ENCODE measurements at places on chromosomes 3 and 15. TPM values are rescaled to one million over a fixed set of nuclear protein-coding genes. Genes with fewer than 3 reads are reported as not detected.

DNA sequence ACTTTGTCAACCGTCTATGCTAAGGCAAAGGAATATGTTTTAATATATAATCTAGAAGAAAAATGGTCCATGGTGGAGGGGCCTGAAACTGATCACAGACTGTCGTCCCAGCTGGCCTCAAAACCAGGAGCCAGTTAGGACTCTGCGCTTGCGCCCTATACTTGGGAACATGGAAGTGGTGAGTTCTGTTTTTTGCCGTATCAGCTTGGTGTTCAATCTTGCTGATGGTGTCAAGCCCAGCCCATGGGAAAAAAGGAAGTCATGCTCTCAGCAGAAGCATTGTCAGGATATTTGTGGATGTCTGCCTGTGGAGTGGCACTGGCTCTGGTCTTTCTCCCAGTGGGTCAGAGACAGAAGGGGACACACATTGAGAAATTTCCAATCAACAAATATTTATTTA is 342.0 kb upstream of the CTDSPL start:
- H3K36me3 ChIP-seq = no peaks in the 10 kb centered on the region
- H3K27ac ChIP-seq = no peak overlapping the region
- no peaks in the 10 kb centered on the region for H3K27me3 ChIP-seq
- peak; percentile 34 for DNase-seq

- H3K27ac ChIP-seq = no peak overlapping the region
- DNase-seq = no peak
- peaks cover 8% of the 10 kb centered on the region for H3K4me1 ChIP-seq
- H3K36me3 ChIP-seq = peaks cover 8% of the 10 kb centered on the region
- H3K27me3 ChIP-seq = no peaks in the 10 kb centered on the region
These were observed 11.5 kb downstream of the SETMAR start for GRCh38 chr3:4314688-4315087.

DNA sequence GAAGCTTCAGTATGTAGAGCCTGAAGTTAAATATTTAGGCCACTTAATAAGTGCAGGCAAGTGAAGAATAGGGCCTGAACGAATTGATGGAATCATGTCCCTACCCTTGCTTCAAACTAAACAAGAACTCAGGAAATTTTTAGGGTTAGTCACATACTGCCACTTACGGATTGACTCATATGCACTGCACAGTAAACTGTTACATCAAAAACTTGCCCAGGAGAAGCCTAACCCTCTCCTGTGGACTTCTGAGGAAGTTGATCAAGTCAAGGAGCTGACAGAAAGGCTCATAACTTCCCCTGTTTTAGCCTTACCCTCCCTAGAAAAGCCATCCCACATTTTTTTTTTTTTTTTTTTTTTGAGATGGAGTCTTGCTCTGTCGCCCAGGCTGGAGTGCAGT is 20.6 kb upstream of the KBTBD12 start:
- H3K27me3 ChIP-seq = no peaks in the 10 kb centered on the region
- peaks cover 10% of the 10 kb centered on the region for H3K4me1 ChIP-seq
- no peak overlapping the region for H3K27ac ChIP-seq

- DNase-seq = no peak
- H3K4me1 ChIP-seq = peaks cover 46% of the 10 kb centered on the region
- no peaks in the 10 kb centered on the region for H3K36me3 ChIP-seq
- no peak overlapping the region for H3K4me3 ChIP-seq
- H3K27ac ChIP-seq = peak overlapping the region; percentile 1
- H3K27me3 ChIP-seq = no peaks in the 10 kb centered on the region
These were observed 338.6 kb downstream of the FOXP1 start for GRCh38 chr3:71244826-71245488.

GRCh38 chr3:128316481-128316891 is 150.2 kb downstream of the DNAJB8 start:
- peak; percentile 49 for DNase-seq
- no peaks in the 10 kb centered on the region for H3K27me3 ChIP-seq
- no peak overlapping the region for H3K4me3 ChIP-seq
- H3K4me1 ChIP-seq = peaks cover 57% of the 10 kb centered on the region
- H3K36me3 ChIP-seq = no peaks in the 10 kb centered on the region
- peak overlapping the region; percentile 83 for H3K27ac ChIP-seq

DNA sequence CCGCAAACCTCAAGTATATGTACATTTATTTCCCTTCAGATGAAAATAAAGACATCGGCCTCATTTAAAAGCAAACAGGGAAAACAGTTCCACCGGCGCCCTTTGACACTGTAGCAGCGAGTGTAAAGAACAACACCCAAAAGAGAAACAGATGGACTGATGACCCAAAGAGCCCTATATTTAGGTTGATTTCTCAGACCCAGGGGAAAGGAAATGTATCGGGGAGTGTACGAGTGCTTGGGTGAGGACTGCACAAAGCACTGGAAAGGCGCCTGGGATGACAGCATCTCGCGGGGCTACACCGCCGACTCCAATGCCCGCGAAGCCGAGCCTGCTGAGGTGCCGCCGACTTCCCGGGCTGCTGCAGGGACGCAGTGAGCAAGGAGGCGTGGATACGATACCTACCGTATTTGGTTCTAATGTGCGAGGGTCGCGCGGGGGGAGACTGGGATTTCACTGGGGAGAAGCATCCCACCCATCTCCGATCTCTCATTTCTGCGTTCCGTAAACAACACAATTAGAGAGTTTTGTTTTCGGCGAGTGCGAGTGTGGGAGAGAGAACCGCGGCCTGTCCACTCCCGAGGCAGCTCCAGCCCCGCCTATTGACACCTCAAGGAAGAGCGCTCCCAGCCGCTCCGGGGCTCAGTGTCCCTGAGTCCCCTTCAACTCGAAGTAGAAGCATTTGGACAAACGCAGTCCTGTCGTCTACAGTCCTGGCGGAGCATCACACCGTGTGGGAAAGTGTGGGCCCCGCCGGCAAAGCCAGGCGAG is 2.0 kb downstream of the MECOM start:
- H3K27ac ChIP-seq = peak overlapping the region; percentile 90
- no peaks in the 10 kb centered on the region for H3K36me3 ChIP-seq
- peak overlapping the region; percentile 57 for H3K4me3 ChIP-seq
- H3K27me3 ChIP-seq = no peaks in the 10 kb centered on the region

The NFKBIZ gene
- total RNA-seq = 92.3 TPM

The TTC21A gene
- 6.7 TPM for total RNA-seq

The GOLGA6A gene
- not detected for total RNA-seq

The SSUH2 gene
- total RNA-seq = 0.33 TPM

Data from body of pancreas (tissue), 4 donors.